SK-N-SH (cell line): ENCODE measurements at places on chromosomes 4 and X.

- no peak for DNase-seq
Measured at GRCh38 chrX:13387666-13388494, 68.0 kb upstream of the ATXN3L start.

DNA sequence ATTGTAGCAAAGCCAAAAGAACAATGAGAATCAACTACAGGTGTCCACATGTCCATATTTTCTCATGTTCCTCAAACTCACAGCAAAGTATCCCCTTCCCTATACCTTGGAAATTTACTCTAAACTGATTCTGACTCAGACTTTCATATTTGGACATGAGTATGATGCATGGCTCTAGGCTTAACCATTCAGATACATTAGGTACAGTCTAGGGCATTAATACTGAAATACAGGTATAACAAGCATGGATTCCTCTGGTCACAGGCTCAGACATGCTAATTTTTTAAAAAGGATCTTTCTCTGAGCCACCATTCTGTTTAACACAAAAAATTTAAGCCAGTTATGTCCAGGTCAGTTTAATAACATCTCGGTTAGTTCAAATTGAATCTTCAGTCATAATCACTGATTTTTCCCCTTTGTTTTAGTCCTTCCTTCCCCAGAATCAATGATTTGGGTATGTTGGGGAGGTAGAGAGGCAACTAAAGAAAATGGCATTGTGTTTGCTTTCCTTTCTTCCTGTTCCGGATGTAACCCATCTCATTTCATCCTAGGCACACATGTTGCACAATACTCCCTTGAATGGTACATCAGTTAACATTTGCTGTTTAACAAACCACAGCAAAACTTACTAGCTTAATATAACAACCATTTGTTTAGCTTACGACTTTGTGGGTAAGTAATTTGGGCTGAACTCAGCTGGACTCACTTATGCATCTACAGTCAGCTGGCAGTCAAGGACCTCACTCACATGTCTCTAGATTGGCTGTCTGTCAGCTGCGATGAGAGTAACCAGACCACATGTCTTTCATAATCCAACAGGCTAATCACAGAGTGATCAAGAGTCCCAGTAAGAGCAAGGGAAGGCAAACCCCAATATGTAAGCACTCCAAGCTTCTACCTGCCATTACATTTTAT is 75.3 kb upstream of the GRIA3 start:
- no peak for DNase-seq

DNA sequence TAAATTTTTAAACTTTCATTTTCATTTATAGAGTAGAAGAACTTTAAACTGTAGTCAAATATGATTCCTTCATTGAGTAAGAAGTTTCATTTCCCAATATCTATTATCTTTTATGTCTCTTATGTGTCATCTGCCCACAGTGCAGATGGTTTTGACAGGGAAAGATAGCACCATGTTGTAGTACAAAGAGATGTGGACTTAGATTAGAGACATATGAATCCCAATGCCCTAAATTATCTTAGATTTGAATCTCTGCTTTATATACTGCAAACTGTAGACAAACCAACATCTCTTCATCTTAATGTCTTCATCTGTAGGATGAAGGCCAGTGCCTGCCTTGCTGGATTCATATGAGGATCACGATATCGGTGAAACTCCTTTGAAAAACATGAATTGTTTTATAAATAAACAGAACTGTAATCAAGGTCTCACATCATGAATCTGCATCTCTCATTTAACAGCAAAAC is 217.5 kb downstream of the BANK1 start:
- no peak for DNase-seq

- DNase-seq, result peak; percentile 6
Measured at GRCh38 chr4:126627255-126627654, 1005.5 kb upstream of the INTU start.

DNA sequence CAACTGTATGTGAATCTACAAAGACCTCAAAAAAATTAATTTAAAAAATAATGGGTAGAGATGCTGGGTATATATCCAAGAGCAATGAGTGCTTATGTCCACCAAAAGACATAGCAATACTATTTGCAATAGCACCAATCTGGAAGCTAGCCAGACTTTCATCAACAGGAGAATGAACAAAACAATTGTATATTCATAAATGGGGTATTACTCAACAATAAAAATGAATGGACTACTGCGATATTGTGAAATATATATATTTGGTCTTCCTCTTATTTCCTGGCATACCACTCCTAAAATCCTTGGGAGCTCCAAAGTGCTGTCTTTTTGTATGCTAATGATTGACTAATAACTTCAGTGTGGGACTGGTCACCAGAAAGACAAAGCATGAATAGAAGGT is 77.5 kb downstream of the MSN start:
- no peak for DNase-seq

GRCh38 chr4:99403380-99404184 is 31.6 kb downstream of the ADH7 start:
- no peak for DNase-seq

GRCh38 chr4:98946359-98946758 is 17.4 kb upstream of the EIF4E start:
- no peak for DNase-seq

GRCh38 chr4:145554691-145555090 is 64.5 kb upstream of the MMAA start:
- no peak for DNase-seq

- DNase-seq, result no peak
Measured at GRCh38 chr4:179076865-179077264, 1634.6 kb upstream of the AGA start.

DNA sequence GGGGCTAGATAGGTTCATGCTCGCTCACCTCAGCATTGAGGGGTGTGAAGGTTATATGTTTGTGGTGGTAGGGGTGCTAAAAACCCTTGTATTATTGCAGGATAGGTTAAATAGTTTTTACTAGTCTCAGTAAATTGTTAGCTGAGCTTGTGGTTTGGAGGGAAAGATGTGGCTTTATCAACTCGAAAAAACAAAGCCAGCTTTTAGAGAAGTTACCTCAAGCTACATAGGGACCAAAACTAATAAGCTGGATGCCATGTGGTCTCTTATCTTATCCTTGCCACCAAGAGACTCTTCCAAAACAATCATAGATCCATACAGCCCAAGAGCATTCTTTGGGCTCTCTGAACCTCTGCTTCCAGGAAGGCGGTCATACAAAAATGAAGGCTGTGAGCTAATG is 29.2 kb downstream of the MSN start:
- no peak for DNase-seq

DNA sequence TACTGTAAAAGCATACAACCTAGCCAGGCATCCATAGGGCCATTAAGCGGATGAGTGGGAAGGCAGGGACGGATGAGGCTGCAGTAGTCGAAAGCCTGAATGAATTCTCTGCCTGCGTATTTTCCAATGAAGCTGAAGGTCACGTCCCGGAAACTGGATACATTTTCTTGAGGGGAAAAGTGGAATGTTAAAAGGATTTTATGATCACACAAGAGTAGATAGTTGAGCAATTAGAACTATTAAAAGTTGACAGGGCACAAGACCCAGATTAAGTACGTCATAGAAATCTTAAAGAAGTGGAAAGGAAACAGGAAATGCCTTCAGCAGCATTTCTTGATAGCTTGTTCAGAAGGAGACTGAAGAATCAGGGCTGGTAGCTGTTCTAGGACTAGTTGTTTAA is 98.3 kb upstream of the CXXC4 start:
- no peak for DNase-seq

DNA sequence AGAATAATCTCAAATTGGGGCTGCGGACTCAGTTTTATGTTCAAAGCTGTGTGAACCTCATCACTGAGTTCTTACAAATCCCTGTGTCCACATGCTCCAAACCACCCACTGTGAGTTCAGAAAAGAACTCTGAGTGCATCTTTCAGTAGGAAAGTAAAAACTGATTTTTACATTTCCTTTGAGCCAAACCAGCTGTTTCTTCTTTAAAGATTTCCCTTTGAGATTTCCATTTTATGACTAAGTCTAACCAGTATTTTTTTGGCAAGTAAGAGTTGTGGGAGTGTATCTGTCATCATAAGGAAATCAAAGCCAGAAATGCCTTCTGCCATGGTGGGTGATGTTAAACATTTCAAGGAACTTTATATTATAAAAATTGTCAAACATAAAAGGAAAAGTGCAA is 100.0 kb downstream of the TET2 start:
- DNase-seq, result no peak

- no peak for DNase-seq
Measured at GRCh38 chr4:39910064-39910463, 67.6 kb downstream of the PDS5A start.

DNA sequence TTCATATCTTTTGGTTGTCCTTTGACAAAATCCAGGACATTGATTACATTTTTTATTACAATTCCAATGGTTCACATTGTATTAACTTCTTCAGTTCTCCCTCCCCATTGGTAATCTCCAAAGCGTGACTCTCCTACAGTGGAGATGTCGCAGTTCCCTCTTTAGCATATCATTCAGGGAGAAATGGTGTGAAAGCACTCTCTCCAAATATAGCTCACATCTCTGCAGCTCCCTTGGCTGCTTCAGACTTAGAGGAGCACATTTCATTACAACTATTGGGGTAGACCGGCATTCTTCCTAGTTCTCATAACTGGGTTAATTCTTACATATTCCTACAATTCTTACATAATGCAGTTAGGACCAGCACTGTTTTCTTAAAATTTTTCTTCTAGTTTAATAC is 25.3 kb downstream of the RNF150 start:
- no peak for DNase-seq

GRCh38 chr4:67327245-67328017 is 217.9 kb downstream of the CENPC start:
- peak; percentile 55 for DNase-seq
